ENCODE measurements at places on chromosomes 3 and 15.

- DNase-seq, result no peak
These were observed 25.1 kb upstream of the TCF12 start for GRCh38 chr15:56893364-56893678.

DNA sequence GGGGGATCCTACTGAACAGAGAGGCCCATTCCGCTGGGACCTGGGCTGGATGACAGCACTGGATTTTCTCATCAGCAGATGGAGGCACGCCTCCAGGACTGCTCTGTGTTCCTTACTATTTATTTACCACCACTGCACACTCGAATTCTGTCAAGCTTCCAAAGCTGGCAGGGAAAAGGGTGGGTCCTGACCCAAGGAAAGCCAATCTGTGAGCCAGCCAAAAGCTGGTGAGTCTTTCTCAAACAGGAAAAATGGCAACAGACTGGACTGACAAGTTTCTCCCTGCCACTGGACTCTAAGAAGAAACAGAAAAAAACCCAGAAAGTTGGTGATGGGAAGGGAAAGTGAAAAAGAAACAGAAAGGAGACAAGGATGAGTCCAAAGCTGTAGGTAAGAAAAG, 37.8 kb downstream of the CD47 start:
- DNase-seq, result peak; percentile 19

GRCh38 chr15:38231436-38231835, 21.2 kb upstream of the SPRED1 start:
- no peak for DNase-seq

GRCh38 chr3:34268032-34268709, 469.7 kb downstream of the PDCD6IP start:
- DNase-seq, result no peak

DNA sequence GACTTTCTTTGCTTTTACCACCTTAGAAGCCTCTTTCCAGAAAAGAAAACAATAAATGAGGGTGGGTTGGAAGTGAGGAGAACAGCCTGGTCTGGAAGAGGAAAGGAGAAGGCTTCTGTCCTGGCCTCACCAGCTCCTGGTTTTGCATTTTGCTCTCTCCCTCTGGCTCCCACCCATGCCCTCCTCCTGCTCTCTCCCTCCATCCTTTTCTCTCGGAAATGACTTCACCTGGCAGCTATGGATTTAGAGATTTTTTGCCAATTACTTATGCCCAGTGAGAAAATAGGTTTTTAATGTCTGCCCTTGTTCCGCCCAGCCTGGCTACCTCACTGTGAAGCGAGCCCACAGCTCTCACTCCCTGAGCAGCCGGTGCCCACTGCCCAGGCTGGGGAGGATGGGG, 77.9 kb upstream of the NTRK3 start:
- DNase-seq, result no peak

GRCh38 chr15:58535337-58535736, 103.5 kb downstream of the LIPC start:
- DNase-seq, result no peak

DNA sequence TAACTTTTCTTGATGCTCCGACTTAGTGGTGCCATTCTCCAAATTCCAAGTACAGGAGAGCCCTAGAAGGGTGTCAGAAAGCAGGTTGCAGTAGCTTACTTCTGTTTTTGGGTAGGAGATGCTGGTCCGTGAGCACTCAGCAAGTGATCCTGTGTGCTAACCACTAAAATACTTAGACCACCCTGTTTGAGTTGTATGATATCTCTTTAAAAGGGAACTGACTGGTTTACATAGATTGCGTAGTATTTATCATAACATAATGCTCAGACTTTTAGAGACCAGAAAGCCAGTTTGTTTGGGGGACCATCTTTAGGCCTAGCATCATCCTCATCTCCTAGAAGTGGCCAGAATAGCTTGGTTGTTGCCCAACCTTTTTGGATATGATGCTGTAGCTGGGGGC, 26.7 kb downstream of the CTDSPL start:
- DNase-seq, result no peak

DNA sequence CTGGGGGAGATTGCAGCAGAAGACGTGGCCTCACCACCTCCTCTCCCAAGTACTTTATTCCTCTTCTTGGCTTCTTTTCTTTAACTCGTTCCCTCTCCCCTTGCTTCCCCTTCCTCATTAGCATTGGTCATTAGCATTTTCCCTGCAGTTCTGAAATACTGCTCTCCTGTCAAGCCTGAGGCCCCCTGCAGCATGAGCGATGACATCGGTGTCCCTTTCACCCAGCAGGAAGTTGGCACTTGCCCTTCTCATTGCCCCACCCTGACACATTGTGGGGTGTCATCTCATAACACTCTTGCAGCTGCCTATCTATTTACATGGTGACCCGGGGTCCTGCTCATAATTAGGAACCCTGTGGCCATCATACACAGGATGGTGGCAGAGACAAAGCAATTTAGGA, 167.1 kb downstream of the ARRDC4 start:
- peak; percentile 9 for DNase-seq

- DNase-seq, result no peak
These were observed 233.4 kb downstream of the ADAMTS17 start for GRCh38 chr15:100108346-100108745.

DNA sequence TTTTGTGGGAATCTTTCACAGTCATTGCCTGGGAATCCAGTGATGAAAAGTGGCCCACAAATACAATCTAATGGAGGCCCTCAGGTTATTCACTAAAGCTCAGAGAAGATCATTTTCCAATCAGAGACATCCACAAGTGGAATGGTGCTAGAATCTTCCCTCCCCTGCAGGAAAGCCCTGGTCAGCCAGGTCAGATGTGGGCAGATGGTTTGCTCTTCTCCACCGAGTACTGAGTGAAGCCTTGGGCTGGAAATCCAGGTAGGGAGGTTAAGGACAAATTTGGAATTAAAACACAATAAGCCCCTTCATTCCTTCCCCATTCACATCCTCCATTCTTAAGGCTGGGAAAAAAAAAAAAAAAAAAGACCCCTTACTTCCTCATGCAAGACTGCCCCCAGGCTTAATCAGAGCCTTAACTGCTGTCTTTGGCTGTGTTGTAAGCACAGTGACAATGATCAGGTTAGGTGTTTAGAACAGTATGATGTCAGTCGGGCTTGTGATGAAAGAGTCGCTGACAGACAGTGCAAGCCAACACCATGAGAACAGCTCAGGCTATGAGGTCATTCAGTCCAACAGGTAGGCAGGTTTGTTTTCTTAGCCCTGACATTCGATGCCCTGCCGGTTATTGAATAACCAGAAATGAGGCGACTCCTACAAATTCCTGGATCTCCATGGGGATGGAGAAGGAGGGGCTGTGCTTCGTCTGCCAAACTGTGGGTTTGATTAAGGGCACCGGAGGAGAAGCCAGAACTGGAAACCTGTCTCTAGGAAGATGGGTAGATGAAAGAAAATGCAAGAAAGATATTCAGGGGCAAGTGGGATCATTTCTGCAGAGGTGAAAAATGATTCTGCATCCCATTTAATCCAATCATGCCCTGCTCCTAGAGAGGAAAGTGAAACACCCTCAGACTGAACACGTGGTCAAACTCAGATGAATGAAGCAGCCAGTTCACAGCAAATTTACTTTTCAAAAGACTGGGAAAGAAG, 23.5 kb upstream of the HES1 start:
- peak; percentile 69 for DNase-seq

DNA sequence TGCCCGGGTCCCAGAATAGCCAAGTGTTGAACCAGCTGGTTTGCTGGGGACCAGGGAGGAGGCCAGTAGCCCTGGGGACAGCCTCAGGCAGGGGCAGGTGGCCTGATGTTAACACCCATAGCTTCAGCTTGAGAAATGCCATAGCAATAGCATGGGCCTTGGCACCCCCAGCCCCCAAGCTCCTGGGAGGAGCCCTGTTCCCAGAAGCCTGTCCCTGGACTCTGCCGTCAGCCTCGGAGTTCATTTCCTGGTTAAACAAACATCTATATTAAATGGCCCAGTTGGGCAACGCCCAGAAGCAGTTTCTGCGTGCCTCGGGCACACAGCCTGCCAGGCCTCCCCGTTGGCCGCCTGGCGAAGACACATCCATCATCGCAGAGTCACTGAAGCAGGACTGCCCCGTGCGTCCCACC, 58.2 kb downstream of the FGD5 start:
- DNase-seq, result peak; percentile 61
